RPMI8226 (cell line): ENCODE measurements at places on chromosomes 13 and 19.

- no peak for DNase-seq
These were observed 31.6 kb downstream of the MCF2L start for GRCh38 chr13:113000575-113000974.

GRCh38 chr19:29098863-29099481 is 114.0 kb downstream of the UQCRFS1 start:
- DNase-seq = no peak

- DNase-seq = no peak
These were observed 51.0 kb downstream of the SLC7A9 start for GRCh38 chr19:32818536-32818935.

DNA sequence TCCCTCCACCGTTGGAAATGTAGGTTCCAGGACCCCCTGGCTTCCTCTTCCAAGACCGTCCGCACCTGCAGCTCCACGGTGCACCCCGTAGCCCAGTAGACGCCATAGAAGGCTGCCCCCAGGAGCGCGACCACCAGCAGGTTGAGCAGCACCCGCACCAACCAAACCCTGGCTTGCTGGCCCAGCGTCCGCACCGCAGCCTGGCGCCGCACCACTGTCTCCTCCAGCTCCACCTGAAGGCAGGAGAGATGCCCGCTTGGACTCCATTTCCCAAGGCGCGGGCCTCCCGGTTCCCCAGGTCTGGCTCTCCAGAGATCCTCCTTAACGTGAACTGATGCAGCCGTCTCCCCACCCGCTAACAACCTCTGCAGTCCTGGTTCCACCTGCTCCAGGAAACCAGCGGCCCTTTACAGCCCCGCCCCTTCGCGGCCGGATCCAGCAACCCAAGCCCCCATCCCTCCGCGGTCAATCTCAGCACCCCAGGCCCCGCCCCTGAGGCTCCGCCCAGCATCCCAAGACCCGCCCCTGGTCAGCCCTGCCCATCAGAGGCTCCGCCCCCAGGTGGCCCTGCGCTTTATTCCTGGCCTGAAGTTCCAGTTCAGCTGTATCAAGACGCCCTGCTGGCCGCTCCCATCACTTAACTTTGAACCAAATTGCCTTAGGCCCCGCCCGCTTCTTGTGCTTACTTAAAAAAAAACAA is 5.0 kb upstream of the LENG1 start:
- peak; percentile 30 for DNase-seq

GRCh38 chr13:46168783-46169182 is 13.2 kb downstream of the LCP1 start:
- DNase-seq = no peak

DNA sequence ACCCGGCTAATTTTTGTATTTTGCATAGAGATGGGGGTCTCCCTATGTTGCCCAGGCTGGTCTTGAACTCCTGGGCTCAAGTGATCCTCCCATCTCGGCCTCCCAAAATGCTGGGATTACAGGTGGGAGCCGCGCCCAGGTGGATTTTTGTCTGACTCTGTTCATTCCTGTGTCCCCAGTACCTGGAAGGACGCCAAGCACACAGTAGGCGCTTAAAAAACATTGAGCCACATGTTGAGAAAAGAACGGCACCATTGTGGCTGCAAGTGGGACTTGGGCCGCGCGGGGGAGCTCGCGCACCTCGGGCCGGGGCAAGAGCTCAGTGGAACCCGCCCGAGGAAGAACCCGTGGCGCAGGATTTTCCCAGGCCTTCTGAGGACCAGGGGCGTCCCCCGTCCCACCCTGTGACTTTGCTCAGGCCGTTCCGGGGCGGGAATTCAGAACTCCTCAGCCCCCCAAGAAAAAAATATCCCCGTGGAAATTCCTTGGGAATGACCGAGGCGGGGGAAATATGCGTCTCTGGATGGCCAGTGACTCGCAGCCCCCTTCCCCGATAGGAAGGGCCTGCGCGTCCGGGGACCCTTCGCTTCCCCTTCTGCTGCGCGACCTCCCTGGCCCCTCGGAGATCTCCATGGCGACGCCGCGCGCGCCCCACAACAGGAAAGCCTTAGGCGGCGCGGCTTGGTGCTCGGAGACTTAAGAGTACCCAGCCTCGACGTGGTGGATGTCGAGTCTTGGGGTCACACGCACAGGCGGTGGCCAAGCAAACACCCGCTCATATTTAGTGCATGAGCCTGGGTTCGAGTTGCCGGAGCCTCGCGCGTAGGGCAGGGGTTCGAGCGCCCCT is 1.4 kb upstream of the ICAM1 start:
- peak; percentile 85 for DNase-seq

DNA sequence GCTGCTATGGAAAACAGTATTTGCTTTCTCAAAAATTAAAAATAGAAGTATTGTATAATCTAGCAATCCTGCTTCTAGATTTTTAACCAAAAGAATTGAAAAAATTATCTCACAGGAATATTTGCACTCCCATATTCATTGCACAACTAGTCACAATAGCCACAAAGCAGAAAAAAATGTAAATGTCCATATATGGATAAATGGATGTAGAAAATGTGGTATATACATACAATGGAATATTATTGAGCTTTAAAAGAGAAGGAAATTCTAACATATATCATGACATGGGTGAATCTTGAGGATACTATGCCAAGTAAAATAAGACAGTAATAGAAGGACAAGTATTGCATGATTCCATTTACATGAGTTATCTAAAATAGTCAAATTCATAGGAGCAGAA is 2753.0 kb downstream of the PCDH9 start:
- no peak for DNase-seq

DNA sequence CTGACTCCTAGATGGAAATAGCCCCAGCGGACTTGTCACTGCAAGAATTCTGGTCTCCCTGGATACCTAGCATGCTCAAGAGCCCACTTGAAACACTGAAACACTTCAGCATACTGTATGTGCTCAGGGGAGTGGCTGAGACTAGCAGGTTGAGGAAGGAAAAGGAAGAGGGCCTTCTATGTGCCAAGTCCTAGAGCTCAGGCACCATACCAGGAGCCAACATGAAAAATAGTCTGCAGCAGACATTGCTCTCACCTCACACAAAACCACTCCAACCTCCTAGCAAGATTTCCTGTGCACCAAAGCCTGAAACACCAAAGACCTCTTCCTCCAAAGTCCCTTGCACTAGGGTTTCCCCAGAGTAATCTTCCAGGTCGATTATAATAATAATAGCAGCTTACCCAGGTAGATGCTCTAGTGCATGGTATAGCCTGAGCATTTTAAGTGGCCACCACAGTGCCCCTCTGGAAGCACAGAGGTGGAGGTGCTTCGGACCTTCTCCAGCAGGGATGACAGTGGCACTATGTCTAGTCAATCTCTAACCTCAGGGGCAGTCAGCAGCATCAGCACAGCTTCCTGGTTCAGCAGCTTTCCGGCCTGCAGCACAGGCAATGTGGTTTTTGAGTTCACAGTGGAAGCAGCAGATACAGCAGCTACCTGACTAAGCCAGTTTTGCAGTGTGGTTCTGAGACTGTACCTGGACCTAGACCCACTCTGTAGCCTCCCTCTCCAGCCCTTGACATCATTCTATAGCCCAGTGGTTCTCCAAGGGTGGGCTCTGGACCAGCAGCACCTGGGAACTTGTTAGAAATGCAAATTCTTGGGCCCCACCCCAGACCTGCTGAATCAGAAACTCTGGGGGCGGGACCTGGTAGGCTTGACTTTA is 45.6 kb upstream of the UBE2L5 start:
- DNase-seq = peak; percentile 73

DNA sequence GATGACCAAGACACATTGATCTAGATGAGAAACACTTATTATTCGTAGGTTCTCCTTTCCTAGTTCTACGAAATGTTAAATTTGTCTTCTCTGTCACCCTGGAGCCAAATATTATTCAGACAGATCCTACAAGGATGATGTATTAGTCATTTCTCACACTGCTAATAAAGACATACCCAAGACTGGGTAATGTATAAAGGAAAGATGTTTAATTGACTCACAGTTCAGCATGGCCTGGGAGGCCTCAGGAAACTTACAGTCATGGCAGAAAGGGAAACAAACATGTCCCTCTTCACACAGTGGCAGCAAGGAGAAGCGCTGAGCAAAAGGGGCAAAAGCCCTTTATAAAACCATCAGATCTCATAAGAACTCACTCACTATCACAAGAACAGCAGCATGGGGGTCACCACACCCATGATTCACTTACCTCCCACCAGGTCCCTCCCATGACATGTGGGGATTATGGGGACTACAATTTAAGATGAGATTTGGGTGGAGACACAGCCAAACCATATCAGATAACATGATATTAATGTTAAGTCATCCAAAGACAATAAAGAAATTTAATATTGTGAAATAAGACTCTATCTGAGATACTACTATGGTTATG is 1248.8 kb upstream of the SLC10A2 start:
- DNase-seq = no peak

DNA sequence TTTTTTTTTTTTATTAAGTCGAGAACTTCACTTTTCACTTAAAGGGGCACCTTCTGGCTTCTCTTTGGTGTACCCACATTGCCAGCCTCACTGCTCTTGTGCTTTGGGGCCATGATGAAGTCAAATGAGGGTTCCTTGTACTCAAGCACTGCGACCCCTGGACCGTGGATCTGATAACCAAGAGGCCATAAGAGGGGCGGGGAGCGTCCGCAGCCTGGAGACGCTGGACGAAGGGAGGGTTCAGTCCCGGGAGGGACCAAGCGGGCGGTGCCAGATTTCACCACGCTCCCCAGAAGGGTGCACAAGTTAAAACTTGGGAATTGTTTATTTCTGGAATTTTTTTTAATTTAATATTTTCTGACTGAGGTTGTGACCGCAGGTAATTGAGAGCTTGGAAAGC is 53.3 kb upstream of the SOX1 start:
- no peak for DNase-seq

- DNase-seq = peak; percentile 32
These were observed 10.6 kb downstream of the PLPP2 start for GRCh38 chr19:280541-281009.

- DNase-seq = no peak
These were observed 1096.6 kb downstream of the PCDH17 start for GRCh38 chr13:58728126-58728525.

DNA sequence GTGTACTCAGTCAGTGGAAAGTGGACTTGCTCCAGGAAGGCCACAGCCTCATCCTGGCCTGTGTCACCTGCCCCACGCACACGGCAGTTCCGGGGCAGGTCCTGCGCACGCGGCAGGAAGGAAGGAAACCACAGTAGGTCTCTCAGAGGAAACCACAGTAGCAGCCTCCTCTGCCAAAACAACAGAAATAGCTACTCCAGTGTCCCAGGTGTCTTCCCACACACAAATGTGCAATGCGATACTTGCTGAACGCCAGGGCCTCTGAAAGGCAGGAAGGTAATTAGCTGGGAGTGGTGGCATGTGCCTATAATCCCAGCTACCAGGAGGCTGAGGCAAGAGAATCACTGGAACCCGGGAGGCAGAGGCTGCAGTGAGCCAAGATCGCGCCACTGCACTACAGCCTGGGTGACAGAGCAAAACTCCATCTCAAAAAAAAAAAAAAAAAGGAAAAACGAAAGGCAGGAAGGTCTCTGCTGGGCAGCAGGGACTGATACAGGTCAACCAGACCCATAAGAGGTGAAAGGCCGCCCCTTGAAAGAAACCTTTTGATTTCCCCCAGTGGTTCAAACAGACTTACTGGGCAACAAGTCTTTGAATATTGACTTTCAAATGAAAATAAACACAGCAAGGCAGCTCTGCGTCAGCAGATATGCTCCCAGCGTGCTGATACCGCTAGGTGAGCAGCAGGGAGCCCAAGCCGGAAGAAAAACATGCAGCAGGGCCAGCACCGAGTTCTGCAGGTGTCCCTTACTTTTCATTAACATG is 49.5 kb downstream of the CRYL1 start:
- peak; percentile 68 for DNase-seq

GRCh38 chr13:109157275-109157674 is 527.9 kb downstream of the MYO16 start:
- no peak for DNase-seq

DNA sequence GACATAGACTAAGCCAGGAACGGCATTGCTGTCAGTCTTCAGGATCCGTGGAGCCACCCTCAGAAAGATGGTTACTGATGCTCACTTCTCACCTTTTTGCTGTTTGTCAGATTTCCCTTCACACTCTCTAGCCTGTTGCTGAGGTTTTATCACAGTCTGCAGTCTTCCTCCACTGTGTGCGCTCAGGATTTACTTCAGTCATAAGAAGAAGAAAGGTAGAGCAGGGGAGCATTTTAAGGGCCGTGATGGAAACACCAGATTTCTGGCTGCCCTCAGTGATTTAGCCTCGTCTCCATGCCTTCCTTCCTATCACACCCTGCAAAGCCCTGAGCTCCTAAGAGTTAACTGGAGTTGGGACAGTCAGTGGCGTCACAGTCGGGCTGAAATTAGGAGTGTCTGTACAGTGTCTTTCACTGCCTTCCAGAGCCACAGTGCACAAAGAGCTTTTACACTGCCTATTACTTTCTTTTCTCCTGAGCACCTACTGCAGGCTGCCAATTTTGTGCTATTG is 60.0 kb upstream of the GPR183 start:
- DNase-seq = no peak

GRCh38 chr13:100773923-100774663 is 99.5 kb upstream of the TMTC4 start:
- no peak for DNase-seq

GRCh38 chr19:10501971-10502523 is 1.1 kb downstream of the KEAP1 start:
- DNase-seq = peak; percentile 90
